Karpas-422 (cell line): ENCODE measurements at places on chromosomes 13 and 19. TPM values are rescaled to one million over a fixed set of nuclear protein-coding genes. Genes with fewer than 3 reads are reported as not detected.

Gene ZNF560
- 0.14 TPM in 1 of 2 replicates, not detected in the other for total RNA-seq

DNA sequence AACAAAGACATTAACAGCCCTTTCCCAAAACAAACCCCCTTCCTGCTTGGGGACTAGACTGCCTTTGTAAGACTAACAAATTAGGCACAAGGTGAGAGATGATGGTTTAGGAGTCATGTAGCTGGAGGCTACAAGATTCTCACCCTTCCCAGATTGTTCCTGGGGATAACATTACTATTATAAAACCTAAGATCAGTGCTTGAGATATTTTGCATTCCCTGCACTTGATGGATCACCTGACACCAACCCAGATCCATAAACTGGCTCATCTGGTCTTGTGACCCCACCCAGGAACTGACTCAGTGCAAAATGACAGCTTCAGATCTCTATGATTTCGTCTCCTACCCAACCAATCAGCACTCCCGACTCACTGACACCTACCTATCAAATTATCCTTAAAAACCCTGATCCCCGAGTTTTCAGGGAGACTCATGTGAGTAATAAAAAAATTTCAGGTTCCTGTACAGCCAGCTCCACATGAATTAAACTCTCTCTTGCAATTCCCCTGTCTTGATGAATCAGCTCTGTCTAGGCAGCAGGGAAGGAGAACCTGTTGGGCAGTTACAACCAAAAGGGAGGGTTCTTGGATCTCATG is 2.4 kb upstream of the ZNF616 start:
- no peak for DNase-seq
- H3K27ac ChIP-seq: no peak overlapping the region
- H3K4me1 ChIP-seq: peaks cover 15% of the 10 kb centered on the region
- H3K27me3 ChIP-seq: no peaks in the 10 kb centered on the region
- H3K4me3 ChIP-seq: no peak overlapping the region

GRCh38 chr19:1850809-1851653 is 2.7 kb upstream of the REXO1 start:
- no peak overlapping the region for H3K4me3 ChIP-seq
- H3K27ac ChIP-seq: no peak overlapping the region
- no peak for DNase-seq
- H3K4me1 ChIP-seq: peaks cover 50% of the 10 kb centered on the region
- no peaks in the 10 kb centered on the region for H3K27me3 ChIP-seq

- DNase-seq: no peak
- no peaks in the 10 kb centered on the region for H3K4me1 ChIP-seq
- H3K27me3 ChIP-seq: no peaks in the 10 kb centered on the region
- H3K4me3 ChIP-seq: no peak overlapping the region
- no peaks in the 10 kb centered on the region for H3K36me3 ChIP-seq
- no peak overlapping the region for H3K27ac ChIP-seq
Measured at GRCh38 chr13:79803989-79804388, 323.0 kb downstream of the NDFIP2 start.

DNA sequence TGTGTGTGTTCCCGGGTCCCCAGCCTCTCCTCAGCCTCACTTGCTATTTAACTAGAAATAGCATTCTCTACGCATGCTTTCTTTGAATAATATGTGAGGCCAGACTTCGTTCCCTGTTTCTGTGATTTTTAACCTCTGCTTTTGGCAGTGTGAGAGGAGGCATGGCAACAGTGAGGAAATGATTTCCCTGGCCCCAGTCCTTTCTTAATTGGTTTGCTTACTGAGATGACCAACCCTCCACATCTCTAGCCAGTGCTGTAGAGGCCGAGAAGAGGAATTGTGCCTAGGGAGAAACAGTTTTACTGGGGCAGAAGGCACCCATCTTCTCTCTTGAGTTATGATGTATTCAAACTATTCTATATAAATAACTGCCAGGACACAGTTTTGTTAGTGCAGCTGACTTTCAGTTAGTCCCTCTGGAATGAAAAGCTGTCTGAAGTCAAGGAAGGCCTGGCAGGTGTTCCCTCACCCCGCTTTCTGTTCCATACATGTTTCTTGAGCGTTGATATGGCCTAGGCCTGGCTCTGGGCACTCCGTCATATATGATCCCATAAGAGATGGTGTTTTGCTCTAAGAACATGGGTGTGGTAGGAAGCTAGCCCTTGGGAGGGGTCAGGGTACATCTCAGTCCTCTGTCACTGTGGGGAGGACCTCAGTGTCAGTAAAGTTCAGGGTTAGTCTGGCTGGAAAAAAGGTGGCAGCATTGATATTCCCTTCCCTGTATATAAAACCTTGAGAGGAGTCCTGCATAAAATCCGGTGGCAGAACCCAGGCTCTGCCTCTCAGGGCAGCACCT is 73.7 kb upstream of the NPAS1 start:
- DNase-seq: no peak
- H3K4me1 ChIP-seq: peaks cover 33% of the 10 kb centered on the region
- H3K36me3 ChIP-seq: peaks cover 7% of the 10 kb centered on the region; the same call in 1 of the 2 replicates
- H3K4me3 ChIP-seq: no peak overlapping the region
- H3K27me3 ChIP-seq: no peaks in the 10 kb centered on the region

DNA sequence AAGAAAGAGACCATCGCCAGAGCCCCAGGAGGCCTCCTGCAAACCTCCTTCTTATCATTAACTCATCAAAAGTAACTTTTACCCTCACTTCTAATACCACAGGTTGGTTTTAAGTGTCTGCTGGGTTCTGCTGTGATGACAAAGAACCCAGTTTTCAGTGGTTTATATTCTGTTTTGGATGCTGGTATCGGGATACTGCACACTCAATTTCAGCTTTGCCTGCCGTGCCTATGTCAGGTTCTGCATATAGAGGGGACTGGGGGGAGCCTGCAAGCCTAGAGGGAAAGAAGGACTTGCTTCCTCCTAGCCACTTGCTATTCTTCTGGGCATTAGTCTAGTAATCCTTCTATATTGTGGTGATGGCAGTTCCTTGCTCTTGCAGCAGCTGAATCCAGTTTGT is 242.4 kb downstream of the KCNRG start:
- H3K36me3 ChIP-seq: no peaks in the 10 kb centered on the region
- no peaks in the 10 kb centered on the region for H3K27me3 ChIP-seq
- DNase-seq: no peak
- H3K4me1 ChIP-seq: peaks cover 15% of the 10 kb centered on the region

DNA sequence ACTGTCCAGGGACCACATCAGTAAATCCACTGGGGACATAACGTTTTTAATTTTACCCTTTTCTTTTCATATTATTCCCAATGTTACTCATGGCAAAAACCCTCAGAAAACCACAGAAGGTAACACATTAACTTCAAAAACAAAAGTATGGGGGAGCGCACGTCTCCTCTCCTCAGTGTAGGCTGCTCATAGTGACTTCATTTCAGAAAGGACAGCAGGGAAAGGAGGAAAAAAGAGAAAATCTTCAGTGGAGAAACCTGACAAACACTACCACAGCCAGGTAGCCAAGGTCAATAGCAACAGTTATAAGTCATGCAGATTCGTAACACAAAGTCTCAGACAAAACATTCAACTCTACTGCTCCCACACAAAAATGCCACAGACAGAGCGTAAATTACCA is 21.4 kb downstream of the DZIP1 start:
- no peaks in the 10 kb centered on the region for H3K4me1 ChIP-seq
- no peak overlapping the region for H3K27ac ChIP-seq
- DNase-seq: no peak
- no peaks in the 10 kb centered on the region for H3K27me3 ChIP-seq
- H3K36me3 ChIP-seq: no peaks in the 10 kb centered on the region
- no peak overlapping the region for H3K4me3 ChIP-seq

- DNase-seq: no peak
- no peaks in the 10 kb centered on the region for H3K4me1 ChIP-seq
- H3K4me3 ChIP-seq: no peak overlapping the region
- H3K27ac ChIP-seq: no peak overlapping the region
- H3K27me3 ChIP-seq: no peaks in the 10 kb centered on the region
Measured at GRCh38 chr13:24261566-24261965, 47.8 kb upstream of the C1QTNF9 start.

- no peak for DNase-seq
- no peaks in the 10 kb centered on the region for H3K36me3 ChIP-seq
Measured at GRCh38 chr13:77928909-77929308, 10.3 kb upstream of the EDNRB start.

DNA sequence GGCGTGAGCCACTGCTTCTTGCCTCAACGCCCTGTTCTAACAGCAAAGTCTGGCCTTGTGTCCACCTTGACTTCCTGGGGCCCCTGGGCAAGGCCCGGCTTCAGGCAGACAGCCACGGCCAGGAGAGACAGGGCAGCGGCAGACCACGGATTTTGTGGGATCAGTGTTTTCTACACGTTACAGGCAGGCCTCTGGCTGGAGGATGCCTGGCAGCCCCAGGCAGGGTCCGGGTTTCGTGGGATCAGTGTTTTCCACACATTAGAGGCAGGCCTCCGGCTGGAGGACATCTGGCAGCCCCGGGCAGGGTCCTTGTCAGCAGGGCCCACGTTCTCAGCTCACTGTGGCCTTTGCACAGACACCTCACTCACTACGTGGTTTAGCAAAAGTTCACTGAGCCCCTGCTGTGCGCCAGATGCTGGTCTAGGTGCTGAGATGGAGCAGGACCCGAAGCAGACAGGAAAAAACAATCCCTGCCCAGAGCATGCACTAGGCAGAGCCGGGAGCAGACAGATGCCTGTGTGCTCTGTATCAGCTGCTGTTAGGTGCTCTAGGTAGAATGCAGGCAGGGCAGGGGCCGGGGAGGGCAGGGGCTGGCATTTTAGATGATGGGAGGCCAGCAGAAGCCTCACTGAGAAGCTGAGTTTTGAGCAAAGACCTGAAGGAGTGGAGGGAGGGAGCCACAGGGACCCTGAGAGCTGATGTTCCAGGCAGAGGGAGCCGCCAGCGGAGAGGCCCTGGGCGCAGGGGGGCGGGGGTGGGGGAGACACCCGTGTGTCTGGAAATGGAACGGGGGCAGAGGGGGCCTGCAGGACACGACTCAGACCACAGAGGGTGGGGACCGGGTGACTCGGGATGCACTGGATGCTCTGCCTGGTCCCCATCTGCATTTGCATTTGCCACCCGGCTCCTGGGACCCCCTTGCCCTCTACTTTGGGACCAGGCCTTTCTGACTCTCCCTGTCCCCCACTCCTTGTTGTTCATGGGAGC is 25.0 kb upstream of the NCCRP1 start:
- no peak overlapping the region for H3K4me3 ChIP-seq
- no peaks in the 10 kb centered on the region for H3K4me1 ChIP-seq
- H3K36me3 ChIP-seq: no peaks in the 10 kb centered on the region
- DNase-seq: no peak

DNA sequence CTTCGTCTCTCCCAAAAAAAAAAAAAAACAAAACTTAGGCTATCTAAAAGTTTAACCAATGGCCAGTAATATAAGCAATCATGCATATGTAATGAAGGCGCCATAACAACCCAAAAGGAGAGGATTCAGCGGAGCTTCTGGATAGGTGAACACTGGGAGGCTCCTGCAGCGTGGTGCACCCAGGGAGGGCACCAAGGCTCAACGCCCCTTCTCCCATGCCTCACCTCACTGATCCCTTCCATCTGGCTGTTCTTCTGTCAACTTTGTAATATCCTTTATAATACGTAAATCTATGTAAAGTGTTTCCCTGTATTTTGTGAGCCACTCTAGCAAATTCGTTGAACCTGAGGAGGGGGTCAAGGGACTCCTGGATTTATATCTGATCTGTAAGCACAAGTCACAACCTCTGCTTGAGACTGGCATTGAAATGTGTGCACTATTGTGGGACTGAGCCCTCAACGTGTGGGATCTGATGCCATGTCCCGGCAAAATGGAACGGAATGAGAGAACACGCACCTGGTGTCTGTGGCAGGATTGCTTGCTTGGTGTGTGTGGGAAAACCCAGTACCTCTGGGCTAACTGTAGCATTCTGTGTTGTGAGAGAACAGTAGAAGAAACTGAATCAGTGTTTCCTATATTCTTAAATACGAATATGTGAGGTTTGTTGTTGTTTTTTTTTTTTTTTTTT is 521 bp upstream of the ZNF665 start:
- peak overlapping the region; percentile 86 for H3K4me3 ChIP-seq
- DNase-seq: no peak
- peaks cover 29% of the 10 kb centered on the region for H3K4me1 ChIP-seq

Gene DCT
- 0.14 TPM in 1 of 2 replicates, not detected in the other for total RNA-seq

Gene VWA8
- total RNA-seq: 23.8 and 35.7 TPM in 2 replicates

DNA sequence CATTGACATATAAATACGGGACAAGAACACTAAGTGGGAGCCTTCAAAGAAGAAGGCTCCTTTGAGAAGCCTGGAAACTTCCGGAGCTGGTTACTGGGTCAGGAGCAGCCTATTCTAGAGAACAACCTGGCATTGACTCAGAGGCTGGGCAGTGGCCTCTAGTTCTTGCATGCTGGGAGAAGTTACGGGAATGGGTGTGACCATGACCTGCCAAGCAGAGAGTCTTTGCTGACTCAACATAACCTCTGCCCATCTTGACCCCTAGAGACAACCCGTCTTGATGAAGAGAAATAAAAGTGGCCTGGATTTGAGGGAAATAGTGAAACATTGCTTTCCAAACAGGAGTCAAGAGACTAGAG is 21.0 kb downstream of the STARD13 start:
- H3K36me3 ChIP-seq: no peaks in the 10 kb centered on the region
- no peaks in the 10 kb centered on the region for H3K4me1 ChIP-seq
- DNase-seq: no peak
- no peak overlapping the region for H3K4me3 ChIP-seq
- no peak overlapping the region for H3K27ac ChIP-seq

DNA sequence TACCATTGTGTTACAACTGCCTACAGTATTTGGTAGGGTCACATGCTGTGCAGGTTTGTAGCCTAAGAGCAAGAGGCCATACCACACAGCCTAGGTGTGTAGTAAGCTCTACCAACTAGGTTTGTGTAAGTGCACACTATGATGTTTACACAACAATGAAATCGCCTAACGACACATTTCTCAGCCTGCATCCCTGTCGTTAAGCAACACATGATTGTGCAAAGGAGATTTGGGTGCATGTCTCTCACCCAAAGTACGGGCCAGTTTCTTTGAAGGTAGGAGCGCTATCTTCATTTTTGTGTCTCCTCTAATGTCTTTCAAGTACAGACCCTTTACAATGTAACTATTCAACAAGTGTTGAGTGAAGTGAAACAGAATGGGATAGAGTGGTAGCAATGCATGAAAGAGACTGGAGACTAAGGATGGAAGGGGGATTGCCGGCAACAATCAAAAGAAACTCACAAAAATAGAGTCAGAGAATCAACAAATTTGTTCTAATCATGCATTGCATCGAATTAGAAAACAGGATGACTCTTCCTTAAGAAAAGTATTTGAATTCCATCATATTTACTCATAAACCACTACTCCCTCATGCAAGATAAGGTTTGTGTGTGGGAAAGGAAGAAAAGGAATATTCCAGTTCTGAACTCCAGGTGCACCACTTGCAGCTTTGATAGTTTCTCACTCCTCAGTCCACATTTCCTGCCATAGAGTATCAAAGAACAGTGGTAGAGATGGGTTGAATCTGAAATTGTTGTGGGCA is 60.2 kb upstream of the TNFRSF19 start:
- peaks cover 6% of the 10 kb centered on the region for H3K4me1 ChIP-seq
- no peak overlapping the region for H3K27ac ChIP-seq
- H3K4me3 ChIP-seq: no peak overlapping the region

GRCh38 chr19:30665449-30665848 is 293.3 kb downstream of the ZNF536 start:
- H3K4me1 ChIP-seq: no peaks in the 10 kb centered on the region
- no peak overlapping the region for H3K27ac ChIP-seq
- H3K36me3 ChIP-seq: no peaks in the 10 kb centered on the region

- H3K4me3 ChIP-seq: no peak overlapping the region
- no peaks in the 10 kb centered on the region for H3K4me1 ChIP-seq
- no peak overlapping the region for H3K27ac ChIP-seq
- no peaks in the 10 kb centered on the region for H3K27me3 ChIP-seq
- no peaks in the 10 kb centered on the region for H3K36me3 ChIP-seq
- DNase-seq: no peak
Measured at GRCh38 chr13:44379885-44380284, 6.3 kb downstream of the SERP2 start.
